Nucleus accumbens (tissue), 56 donors: ENCODE measurements at places on chromosomes 6 and 20.

DNA sequence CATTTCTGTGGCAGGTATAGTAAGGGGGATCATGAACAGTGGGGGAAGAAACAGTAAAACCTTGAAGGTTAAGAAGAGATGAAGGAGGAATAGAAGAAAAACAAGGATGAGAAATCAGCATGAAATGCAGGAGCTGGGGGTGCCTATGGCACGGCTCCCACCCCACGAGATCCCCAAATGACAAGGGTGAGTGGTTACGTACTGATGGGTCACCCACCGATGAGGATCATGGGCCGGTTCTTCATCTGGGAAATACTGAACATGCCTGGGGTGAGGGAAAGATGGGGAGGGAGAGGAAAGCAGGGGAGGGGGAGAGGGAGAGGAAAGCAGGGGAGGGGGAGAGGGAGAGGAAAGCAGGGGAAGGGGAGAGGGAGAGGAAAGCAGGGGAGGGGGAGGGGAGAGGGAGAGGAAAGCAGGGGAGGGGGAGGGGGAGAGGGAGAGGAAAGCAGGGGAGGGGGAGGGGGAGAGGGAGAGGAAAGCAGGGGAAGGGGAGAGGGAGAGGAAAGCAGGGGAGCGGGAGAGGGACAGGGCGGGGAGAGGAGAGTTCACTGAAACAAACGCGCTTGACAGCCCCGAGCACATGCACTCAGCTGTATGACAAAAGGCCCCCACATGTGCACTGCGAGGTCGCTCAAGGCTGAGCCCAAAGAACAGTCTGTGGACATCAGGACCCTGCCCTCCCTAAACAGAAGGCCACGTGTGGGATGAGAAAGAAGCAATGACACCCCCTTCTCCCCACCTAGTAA, 25.3 kb downstream of the MOCS1 start:
- DNase-seq, result no peak

GRCh38 chr6:10330515-10330914, 84.4 kb downstream of the TFAP2A start:
- DNase-seq, result no peak

- DNase-seq, result no peak
Measured at GRCh38 chr6:19159089-19159488, 678.1 kb upstream of the ID4 start.

DNA sequence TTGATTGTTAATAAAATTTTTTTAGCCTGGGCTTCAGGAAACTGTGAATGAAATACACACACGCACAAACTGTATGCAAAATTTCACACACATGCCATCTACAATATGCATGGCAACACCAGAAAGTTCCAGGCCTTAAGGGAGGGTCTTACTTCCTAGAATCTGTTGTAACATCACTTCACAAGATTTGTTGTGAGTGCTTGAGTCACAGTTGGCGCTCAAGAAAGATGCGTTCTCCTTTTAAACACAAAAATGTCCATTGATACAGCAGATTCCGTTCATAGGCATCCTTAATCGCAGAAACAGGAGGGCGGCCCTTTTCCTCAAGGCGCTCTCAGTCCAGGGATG, 485 bp upstream of the RTF2 start:
- no peak for DNase-seq

GRCh38 chr20:57939499-57939898, 229.7 kb upstream of the PMEPA1 start:
- no peak for DNase-seq

- no peak for DNase-seq
Measured at GRCh38 chr6:42925248-42925857, 3.9 kb upstream of the CNPY3 start.

GRCh38 chr6:143592335-143592734, 80.8 kb upstream of the FUCA2 start:
- no peak for DNase-seq

DNA sequence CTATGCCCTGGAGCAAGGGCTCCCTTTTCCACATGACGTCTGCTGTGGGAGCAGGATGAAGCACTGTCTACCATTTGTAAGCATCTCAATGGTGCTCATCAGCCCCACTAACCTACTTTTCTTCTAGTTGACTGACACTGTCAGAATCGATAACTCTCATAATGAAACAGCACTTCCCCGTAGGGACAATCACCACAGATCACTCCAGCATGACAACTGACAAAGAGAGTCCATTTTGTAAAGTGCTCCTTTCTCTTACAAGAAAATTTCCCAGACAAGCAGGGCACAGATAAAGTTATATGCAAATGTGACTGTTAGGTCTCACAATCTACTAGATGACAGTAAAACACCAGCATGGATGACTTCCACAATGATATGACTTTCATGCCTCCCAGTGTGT, 46.4 kb downstream of the HEBP2 start:
- no peak for DNase-seq

DNA sequence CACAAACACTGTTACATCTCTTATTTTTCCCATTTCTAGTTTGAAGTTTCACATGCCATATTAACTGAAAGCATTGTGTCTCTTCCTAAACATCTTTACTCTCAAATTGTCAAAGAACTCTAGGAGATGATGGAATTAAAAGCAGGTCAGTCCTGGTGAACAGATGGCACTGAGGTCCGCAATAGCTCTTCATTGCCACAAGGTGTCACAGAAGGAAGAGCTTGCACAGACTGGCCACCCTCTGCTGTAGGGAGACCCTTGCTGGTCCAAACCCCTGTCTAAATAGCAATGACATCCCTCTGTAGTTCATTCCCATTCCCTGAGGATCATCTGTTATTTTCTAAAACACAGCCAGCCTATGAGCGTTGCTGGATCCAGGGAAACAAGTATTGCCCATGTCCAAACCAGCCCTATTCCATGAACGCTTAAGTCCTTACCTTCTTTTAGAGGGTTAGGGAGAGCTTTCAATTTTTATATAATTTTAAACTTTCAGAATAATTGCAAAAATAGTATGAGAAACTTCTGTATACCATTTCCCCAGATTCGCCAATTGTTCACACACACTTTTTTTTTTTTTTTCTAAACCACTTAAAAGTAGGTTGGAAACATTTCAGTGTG, 10.1 kb upstream of the HDAC2 start:
- no peak for DNase-seq
